ENCODE measurements at places on chromosomes 16 and 17.

- H3K4me1 ChIP-seq, result peaks cover 11% of the 10 kb centered on the region
- no peak overlapping the region for H3K4me3 ChIP-seq
- no peaks in the 10 kb centered on the region for H3K36me3 ChIP-seq
- DNase-seq, result no peak
Measured at GRCh38 chr16:86294535-86295196, 215.7 kb upstream of the FOXF1 start.

GRCh38 chr16:68444056-68444657 lies 4.2 kb downstream of the SMPD3 start:
- peaks cover 22% of the 10 kb centered on the region for H3K4me1 ChIP-seq
- no peak overlapping the region for H3K27ac ChIP-seq
- no peaks in the 10 kb centered on the region for H3K36me3 ChIP-seq
- H3K4me3 ChIP-seq, result no peak overlapping the region

DNA sequence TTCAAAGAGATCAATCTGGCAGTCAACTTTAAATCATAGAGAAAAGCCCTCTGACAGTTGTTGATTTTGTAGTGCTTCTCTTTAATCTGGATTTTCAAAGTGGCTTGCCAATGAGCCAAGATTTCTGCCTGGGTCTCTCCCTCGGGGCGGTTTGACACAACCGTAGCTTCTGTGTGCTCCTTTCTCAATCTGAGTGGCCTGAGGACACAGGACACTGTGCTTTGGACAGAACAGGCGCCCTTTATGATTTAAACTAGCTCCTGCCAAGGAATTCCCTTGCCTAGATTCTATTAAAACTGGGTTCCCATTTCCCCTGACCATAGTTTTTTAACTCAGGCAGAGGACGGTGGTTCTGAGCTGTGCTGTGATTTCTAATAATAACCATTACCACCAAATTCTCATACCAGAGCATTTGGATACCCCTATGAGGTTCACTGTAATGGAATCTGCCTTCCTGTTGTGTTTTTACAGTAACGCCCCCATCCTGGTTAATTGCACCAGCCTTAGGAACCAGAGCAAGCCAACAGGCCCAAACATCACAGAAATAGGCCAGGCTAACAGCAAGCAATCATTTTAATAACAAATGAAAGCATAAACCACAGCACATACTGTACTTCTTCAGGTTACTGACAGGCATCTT lies 4.0 kb downstream of the ZFHX3 start:
- no peaks in the 10 kb centered on the region for H3K36me3 ChIP-seq
- no peaks in the 10 kb centered on the region for H3K27me3 ChIP-seq
- H3K4me3 ChIP-seq, result no peak overlapping the region
- peaks cover 65% of the 10 kb centered on the region for H3K4me1 ChIP-seq

- DNase-seq, result no peak
- no peaks in the 10 kb centered on the region for H3K36me3 ChIP-seq
- no peaks in the 10 kb centered on the region for H3K27me3 ChIP-seq
- H3K4me1 ChIP-seq, result no peaks in the 10 kb centered on the region
Measured at GRCh38 chr16:65394281-65394680, 272.4 kb upstream of the CDH11 start.

GRCh38 chr16:4886151-4886550 lies 38.9 kb downstream of the UBN1 start:
- no peak overlapping the region for H3K27ac ChIP-seq
- DNase-seq, result no peak
- H3K36me3 ChIP-seq, result peaks cover 94% of the 10 kb centered on the region
- H3K4me1 ChIP-seq, result peaks cover 4% of the 10 kb centered on the region
- H3K27me3 ChIP-seq, result no peaks in the 10 kb centered on the region
- no peak overlapping the region for H3K4me3 ChIP-seq

GRCh38 chr17:47698749-47699535 lies 5.0 kb downstream of the TBKBP1 start:
- H3K27me3 ChIP-seq, result no peaks in the 10 kb centered on the region
- no peak overlapping the region for H3K27ac ChIP-seq
- no peak for DNase-seq
- peaks cover 18% of the 10 kb centered on the region for H3K4me1 ChIP-seq
